ENCODE measurements at places on chromosomes 7 and 10.

DNA sequence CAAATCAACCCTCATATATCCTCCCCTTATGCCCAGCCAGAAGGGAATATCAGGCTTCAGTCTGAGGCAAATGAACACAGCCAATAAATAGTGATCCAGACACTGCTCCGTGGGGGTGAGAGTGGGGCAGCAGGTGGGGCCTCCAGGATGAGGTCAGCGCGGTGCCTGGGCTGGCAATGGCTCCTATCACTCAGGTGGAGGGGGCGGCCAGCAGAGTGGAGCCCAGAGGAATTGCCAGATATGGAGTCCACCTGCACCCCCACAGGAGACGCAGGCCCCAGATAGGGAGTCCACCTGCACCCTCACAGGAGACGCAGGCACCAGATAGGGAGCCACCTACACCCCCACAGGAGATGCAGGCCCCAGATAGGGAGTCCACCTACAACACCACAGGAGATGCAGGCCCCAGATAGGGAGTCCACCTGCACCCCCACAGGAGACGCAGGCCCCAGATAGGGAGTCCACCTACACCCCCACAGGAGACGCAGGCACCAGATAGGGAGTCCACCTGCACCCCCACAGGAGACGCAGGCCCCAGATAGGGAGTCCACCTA, 78.0 kb upstream of the PPP2R2D start:
- DNase-seq = no peak

DNA sequence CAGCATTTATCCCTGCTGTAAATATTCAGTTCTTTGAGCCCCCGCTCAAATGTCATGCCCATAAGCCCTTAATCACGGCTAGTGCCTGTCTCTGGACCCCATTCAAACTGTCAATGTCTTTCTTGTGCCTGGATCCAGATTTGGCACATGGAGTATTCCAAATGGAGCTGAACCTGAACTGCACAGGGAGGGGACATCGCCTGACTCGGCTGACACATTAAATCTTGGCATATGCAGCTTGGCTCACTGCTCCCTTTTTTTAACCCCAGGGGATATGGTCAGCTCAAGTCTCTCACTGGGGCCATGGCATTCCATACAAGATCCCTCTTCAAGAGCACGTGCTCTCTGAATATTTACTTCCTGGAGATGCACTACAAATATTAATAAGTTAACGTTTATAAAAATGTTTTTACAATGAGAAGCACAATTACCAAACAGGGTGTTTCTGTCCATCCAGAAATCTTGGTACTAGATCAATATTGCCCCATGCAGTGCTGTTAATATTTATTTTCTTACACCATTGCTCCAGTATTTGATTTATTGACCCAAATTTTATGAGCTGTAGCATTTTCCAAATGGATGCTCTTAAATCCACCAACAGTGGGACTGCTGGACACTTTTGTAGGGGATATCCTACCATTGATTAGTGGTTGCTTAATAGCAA, 57.4 kb downstream of the FGFR2 start:
- DNase-seq = no peak

DNA sequence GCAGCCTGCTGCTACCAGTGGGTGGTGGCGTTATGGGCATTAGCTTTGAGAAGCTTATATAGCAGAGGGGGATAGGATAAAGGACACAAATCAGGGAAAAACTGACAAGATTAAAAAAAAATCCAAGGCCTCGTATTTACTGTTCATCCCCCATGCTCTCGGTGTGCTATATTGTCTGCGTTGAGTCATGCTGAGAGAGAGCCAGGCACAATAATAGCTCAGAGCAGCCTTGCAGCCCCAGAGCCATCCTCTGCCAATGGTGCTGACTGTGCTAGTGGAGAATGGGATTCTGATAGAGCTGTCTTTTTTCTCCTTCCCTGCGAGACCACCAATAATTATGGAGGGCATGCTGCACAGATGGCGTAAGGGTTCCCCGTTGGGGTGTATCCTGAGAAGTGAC, 51.7 kb upstream of the FZD1 start:
- no peak for DNase-seq

- DNase-seq = no peak
These were observed 606.2 kb downstream of the PCDH15 start for GRCh38 chr10:54194806-54195205.

DNA sequence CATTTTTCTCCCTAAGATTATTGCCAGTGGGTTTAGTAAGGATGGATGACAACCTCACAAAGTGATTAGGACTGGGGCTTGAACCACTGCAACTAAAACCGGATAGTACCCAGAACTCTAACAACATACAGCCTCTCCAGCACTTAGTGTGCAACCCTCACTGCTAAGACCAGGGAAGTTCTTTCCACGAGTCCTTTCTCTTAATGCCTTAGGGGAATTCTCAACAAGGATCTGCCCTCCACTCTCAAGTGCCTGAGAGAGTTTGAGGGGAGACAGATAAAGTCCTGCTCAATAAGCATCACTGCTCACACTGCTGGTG, 104.6 kb downstream of the NRP1 start:
- no peak for DNase-seq

All from cortex of kidney (tissue), 1 donor.